ENCODE measurements at places on chromosomes 3 and 15. TPM values are rescaled to one million over a fixed set of nuclear protein-coding genes. Genes with fewer than 3 reads are reported as not detected.

DNA sequence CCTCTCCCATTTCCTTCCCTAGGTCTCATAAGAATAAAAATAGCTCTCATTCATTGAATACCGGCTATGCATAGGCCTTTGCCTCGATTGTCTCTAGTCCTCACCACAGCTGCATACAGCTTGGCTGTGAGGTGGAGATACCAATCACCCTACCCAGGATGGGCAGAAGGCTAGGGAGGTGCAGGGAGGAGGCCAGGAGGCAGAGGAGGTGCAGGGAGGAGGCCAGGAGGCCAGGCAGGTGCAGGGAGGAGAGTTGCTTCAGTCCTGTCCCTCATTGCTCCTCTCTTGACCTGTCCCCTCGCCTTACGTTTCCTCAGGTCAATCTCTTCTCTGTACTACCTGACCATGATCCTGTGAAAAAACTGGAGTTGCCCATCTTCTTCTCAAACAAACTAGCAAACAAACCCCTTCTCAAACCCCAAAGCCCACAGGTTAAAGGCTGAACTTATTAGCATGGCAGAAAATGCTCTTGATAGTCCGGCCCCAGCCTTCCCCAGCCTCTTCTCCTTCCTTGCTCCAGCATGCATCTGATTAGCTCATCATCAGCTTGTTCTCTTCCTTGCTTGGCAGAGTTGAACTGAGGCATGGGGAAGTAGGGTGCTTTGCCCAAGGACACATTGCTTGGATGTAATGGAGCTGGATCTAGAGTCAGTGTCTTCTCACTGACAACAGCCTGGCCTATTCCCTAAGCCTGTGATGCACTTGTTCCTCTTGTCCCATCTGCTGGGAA is 15.8 kb downstream of the PODXL2 start:
- no peak for DNase-seq
- H3K27me3 ChIP-seq, result no peaks in the 10 kb centered on the region
- H3K4me3 ChIP-seq, result no peak overlapping the region
- peaks cover 7% of the 10 kb centered on the region for H3K36me3 ChIP-seq
- H3K27ac ChIP-seq, result no peak overlapping the region
- peaks cover 3% of the 10 kb centered on the region for H3K4me1 ChIP-seq

- no peak overlapping the region for H3K27ac ChIP-seq
- peaks cover 16% of the 10 kb centered on the region for H3K27me3 ChIP-seq
- H3K36me3 ChIP-seq, result no peaks in the 10 kb centered on the region
- no peaks in the 10 kb centered on the region for H3K4me1 ChIP-seq
These were observed 22.8 kb downstream of the EFCC1 start for GRCh38 chr3:129023909-129024308.

RTP3 gene
- not detected for total RNA-seq

CYP19A1 gene
- not detected for total RNA-seq
